ENCODE measurements at places on chromosomes 7 and 10.

DNA sequence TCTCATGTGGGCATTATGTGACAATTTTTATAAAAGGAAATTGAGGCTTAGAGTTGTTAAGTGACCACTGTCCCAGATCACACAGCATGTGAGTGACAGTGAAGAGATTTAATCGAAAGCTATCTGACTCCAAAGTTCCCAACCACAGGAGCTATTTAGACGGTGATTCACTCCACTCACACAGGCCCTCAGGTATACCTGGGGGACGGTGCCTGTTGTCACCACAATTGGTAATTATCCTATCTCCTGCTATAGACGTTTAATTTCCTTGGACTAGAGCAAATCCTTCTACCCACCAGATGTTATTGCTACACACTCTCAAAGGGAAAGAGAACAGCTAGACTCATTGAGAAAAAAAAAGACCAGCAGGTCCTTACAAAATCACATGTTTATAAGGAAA, 145.5 kb downstream of the KLF6 start:
- no peaks in the 10 kb centered on the region for H3K27me3 ChIP-seq
- no peaks in the 10 kb centered on the region for H3K4me1 ChIP-seq
- DNase-seq = no peak
- H3K4me3 ChIP-seq = no peak overlapping the region
- no peaks in the 10 kb centered on the region for H3K36me3 ChIP-seq

- no peak overlapping the region for H3K4me3 ChIP-seq
- H3K36me3 ChIP-seq = no peaks in the 10 kb centered on the region
- no peak for DNase-seq
- H3K27ac ChIP-seq = no peak overlapping the region
These were observed 116.6 kb downstream of the SPAG6 start for GRCh38 chr10:22461891-22462290.

- H3K4me1 ChIP-seq = peaks cover 17% of the 10 kb centered on the region
- H3K4me3 ChIP-seq = no peak overlapping the region
- DNase-seq = no peak
- no peaks in the 10 kb centered on the region for H3K36me3 ChIP-seq
These were observed 2.8 kb upstream of the SMARCD3 start for GRCh38 chr7:151251328-151251688.

- H3K27me3 ChIP-seq = no peaks in the 10 kb centered on the region
- H3K36me3 ChIP-seq = no peaks in the 10 kb centered on the region
- peaks cover 7% of the 10 kb centered on the region for H3K4me1 ChIP-seq
- DNase-seq = no peak
These were observed 9.3 kb upstream of the TMEM270 start for GRCh38 chr7:73851410-73852338.

GRCh38 chr7:98110249-98111022, 3.8 kb downstream of the LMTK2 start:
- no peaks in the 10 kb centered on the region for H3K36me3 ChIP-seq
- H3K27ac ChIP-seq = no peak overlapping the region
- DNase-seq = no peak
- no peaks in the 10 kb centered on the region for H3K27me3 ChIP-seq
- H3K4me1 ChIP-seq = no peaks in the 10 kb centered on the region
- no peak overlapping the region for H3K4me3 ChIP-seq

GRCh38 chr10:14859775-14860174, 18.9 kb upstream of the SUV39H2 start:
- no peak overlapping the region for H3K27ac ChIP-seq
- no peak for DNase-seq
- no peaks in the 10 kb centered on the region for H3K4me1 ChIP-seq
- no peaks in the 10 kb centered on the region for H3K27me3 ChIP-seq
- no peak overlapping the region for H3K4me3 ChIP-seq

DNA sequence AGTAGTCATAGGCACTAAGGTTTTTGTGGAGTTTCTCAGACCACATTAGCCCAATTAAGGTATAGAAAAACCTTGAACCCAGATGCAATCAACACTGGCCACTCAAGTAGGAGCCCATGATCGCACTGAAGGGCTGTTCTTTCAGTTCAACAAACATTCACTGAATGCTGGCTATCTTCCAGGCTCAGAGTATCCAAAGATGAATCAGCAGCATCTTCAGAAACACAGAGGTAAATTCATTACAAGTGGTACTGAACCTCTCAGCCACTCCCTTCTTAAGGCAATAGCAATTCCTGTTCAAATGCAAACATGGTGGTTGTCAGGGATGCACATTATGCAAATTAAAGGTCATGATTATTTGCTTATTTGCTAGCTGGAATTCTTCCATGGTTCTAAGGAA, 17.1 kb downstream of the KCNK18 start:
- peaks cover 4% of the 10 kb centered on the region for H3K4me1 ChIP-seq
- peaks cover 9% of the 10 kb centered on the region for H3K27me3 ChIP-seq
- no peaks in the 10 kb centered on the region for H3K36me3 ChIP-seq
- no peak overlapping the region for H3K4me3 ChIP-seq
- no peak for DNase-seq

DNA sequence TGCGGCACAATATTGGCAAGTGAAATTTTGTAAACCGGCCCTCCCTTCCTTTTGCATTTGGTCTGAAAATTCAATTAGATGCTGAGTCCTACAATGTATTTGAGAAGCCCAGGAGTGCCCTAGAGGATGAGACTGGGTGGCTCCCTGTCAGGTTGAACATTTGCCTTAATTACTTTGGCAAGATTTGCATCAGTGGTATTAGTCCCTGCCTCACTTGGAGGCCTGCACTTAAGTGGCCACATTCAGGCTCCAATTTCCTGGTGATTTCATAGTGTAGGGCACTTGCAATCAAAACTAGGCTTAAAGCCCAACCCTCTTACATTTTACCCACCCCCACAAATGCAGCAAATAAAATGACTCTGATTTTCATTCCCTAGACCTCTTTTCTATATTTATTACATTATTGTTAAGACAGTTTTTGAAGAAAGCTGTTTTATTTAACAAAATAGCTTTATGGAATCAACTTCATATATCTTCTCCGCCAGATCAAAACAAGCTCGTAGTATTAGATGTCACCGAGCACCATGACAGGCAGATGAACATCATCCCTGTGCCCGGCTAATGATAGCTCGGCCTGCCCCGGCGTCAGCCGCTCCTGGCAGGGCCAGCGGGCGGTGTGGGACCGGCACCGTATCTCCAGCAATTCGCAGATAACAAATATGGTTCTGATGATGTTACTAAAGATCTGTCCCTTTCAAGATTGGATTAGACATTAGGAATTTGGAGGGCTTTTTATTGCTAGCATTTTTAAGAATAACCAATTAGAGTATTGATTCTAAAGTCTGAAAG, 73.6 kb downstream of the EGFR start:
- H3K36me3 ChIP-seq = no peaks in the 10 kb centered on the region
- no peak overlapping the region for H3K4me3 ChIP-seq
- no peak overlapping the region for H3K27ac ChIP-seq
- DNase-seq = no peak

- no peaks in the 10 kb centered on the region for H3K4me1 ChIP-seq
- H3K27me3 ChIP-seq = no peaks in the 10 kb centered on the region
- H3K27ac ChIP-seq = no peak overlapping the region
- DNase-seq = no peak
- H3K36me3 ChIP-seq = no peaks in the 10 kb centered on the region
These were observed 7.4 kb upstream of the STK17A start for GRCh38 chr7:43575506-43575905.

- H3K27me3 ChIP-seq = no peaks in the 10 kb centered on the region
- H3K4me3 ChIP-seq = no peak overlapping the region
- no peak for DNase-seq
These were observed 11.1 kb upstream of the PARD3 start for GRCh38 chr10:34826221-34826620.

DNA sequence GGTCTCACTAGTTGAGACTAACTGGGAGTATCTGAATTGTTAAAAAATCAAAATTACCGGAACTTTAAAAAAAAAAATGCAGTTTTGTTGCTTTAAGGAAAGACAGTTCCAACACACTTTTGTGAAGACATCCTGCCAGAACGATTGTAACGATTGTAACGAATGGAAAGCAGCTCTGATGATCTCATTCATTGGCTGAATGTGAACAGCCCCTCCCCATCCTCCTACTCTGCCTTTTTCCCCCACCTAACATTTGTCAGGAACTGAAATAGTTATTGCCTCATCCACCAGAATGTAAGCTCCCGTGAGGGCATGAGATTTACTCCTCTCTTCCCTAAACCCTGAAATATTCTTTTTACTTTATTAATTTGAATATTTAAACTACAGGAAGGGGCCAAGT, 23.1 kb upstream of the ZC3HAV1L start:
- no peaks in the 10 kb centered on the region for H3K4me1 ChIP-seq
- peaks cover 88% of the 10 kb centered on the region for H3K36me3 ChIP-seq

DNA sequence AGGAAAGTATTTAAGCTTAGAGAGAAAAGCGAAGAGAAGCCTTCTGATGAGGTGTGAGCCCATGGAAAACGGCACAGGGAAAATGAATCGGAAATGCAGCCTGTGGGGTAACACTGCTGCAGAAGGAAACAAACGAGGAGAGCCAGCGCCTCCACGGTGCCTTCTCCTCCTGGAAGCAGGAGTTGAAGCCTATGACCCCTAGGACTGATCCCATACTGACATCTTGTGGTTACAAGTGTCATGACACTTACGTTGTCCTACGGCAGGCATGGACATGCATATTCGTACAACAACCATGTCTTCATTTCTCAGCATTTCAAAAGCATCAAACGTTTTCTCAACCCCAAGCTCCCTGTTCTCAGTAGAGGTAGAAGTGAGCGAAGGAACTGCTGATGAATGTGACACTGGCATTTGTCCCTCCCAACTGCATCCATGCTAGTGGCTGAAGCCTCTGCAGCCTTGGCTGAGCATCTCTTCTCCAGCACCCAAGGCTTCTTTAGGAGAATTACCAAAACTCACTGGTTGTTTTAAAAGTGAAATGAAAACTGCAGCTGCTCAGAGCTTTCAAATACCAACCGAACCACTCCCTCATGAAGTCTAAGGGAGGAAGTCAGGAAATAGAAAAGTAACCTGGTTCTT, 160.2 kb downstream of the JAZF1 start:
- DNase-seq = peak; percentile 15
- H3K4me1 ChIP-seq = no peaks in the 10 kb centered on the region
- H3K36me3 ChIP-seq = no peaks in the 10 kb centered on the region
- no peak overlapping the region for H3K27ac ChIP-seq

- no peak for DNase-seq
- H3K4me1 ChIP-seq = no peaks in the 10 kb centered on the region
- H3K4me3 ChIP-seq = no peak overlapping the region
- no peaks in the 10 kb centered on the region for H3K27me3 ChIP-seq
- no peak overlapping the region for H3K27ac ChIP-seq
These were observed 126.1 kb downstream of the TNS3 start for GRCh38 chr7:47455872-47456185.

DNA sequence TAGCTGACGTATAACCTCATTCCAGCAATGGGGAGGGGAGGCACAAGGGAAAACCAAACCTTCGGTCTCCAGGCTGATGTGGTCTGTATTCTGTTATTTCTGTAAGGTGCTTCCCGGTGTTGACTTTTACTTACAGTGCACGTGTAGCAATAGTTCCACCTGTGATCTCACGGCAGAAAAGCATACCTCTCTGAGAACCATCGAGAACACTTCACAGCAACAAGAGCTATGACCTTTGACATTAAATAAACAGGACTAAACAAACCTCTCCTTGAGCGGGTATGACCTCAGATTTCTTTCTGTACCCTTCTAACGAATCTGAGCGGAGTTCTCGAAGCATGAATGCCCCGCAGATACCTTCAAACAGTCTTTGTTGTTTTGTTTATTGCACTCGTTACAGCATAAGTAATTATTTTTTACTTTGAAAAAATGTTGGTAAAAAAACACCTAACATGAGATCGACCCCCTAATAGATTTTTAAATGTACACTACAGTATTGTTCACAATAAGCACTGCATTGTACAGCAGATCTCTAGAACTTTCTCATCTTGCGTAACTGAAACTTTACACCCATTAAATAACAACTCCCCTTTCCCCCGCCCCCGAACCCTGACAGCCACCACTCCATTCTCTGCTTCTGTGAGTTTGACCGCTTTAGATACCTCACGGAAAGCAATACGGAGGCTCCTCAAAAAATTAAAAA, 282.3 kb downstream of the GATA3 start:
- DNase-seq = no peak
- no peak overlapping the region for H3K4me3 ChIP-seq
- no peaks in the 10 kb centered on the region for H3K36me3 ChIP-seq
- H3K27me3 ChIP-seq = no peaks in the 10 kb centered on the region
- H3K27ac ChIP-seq = no peak overlapping the region

GRCh38 chr10:114261076-114261475, 22.0 kb downstream of the VWA2 start:
- DNase-seq = no peak
- no peak overlapping the region for H3K4me3 ChIP-seq
- H3K4me1 ChIP-seq = no peaks in the 10 kb centered on the region
- no peaks in the 10 kb centered on the region for H3K27me3 ChIP-seq
- H3K27ac ChIP-seq = no peak overlapping the region

GRCh38 chr10:59735296-59735695, 18.0 kb downstream of the MRLN start:
- H3K27ac ChIP-seq = no peak overlapping the region
- H3K4me1 ChIP-seq = no peaks in the 10 kb centered on the region
- H3K4me3 ChIP-seq = no peak overlapping the region
- no peak for DNase-seq
- no peaks in the 10 kb centered on the region for H3K36me3 ChIP-seq
- H3K27me3 ChIP-seq = no peaks in the 10 kb centered on the region

DNA sequence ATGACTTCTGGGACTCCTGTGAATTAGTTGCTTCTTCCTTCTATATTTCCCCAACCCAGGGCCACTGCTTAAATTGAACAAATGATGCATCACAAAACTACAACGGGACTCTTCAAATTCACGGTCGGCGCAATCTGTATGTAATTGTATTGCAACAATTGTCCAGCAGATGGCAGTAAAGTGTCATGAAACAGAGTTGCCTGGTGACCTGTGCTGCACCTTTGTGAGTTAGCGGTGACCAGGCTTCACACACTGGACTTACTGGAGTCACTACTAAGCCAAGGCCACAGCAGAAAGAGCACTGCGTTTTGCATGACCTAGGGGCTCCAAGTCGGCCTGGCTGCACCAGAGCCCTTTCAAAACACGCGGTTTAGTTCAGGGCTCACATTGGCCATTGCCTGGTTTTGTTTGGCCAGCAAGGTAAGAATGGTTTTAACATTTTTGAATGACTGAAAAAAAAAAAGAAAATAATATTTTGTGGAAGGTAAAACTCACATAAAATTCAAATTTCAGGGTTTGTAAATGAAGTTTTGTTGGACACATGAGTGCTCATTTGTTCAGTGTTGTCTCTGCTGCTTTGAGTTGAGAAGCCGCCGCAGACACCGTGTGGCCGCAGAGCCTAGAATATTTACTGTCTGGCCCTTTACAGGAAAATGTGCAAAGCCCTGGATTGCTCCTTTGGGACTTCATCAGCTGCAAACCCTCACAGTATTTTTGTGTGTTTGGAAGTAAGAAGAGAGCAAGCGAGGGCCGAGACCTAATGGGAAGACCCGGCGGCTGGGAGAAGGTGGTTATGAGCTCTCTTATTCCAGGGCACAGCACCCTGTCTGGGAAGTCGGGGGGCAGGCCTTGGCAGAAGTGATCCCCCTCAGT, 23.2 kb upstream of the ZNF32 start:
- H3K4me3 ChIP-seq = no peak overlapping the region
- H3K4me1 ChIP-seq = no peaks in the 10 kb centered on the region
- no peaks in the 10 kb centered on the region for H3K36me3 ChIP-seq
- no peak overlapping the region for H3K27ac ChIP-seq
- DNase-seq = no peak
